Stimulated activated CD4-positive, alpha-beta T cell treated with anti-CD3 and anti-CD28 coated beads, TNF-alpha, amount 100 ng/mL, for 48 hours (primary cell): ENCODE measurements at places on chromosomes 12 and 14.

DNA sequence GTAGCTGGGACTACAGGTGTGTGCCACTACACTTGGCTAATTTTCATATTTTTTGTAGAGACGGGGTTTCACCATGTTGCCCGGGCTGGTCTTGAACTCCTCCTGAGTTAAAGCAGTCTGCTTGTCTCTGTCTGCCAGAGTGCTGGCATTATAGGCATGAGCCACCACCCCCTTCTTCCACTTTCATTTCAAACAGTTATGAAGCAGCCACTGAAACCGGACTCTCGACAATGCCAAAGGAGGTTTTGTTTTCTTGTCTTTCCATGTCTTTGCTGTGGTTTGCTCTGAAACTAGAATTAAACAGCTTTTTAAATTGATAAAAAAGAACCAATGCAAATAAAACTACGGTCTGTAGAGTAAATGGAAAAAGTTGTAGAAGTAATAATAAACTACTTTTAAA, 30.4 kb downstream of the RAP1B start:
- peak; percentile 20 for DNase-seq

GRCh38 chr12:53775478-53776145, 23.8 kb upstream of the CISTR start:
- no peak for DNase-seq

DNA sequence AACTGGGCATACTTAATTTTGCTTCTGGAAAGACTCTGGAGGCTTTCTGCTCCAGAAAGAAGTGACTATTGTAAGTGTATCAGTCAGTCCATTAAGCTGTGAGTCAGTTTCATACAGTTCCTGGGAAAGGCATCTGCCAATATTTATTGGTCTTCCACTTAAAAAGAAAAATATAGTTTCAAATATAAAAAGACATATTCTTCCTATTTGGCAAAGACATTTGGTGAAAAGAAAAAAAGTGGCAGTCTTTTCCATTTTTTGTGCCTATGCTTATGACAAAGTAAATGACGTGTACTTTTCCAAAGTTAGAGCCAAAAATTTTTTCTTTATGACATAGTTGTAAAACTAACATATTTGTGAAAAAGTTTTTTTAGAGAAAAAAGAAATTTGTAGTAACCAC, 12.3 kb downstream of the TMEM30B start:
- DNase-seq, result no peak

DNA sequence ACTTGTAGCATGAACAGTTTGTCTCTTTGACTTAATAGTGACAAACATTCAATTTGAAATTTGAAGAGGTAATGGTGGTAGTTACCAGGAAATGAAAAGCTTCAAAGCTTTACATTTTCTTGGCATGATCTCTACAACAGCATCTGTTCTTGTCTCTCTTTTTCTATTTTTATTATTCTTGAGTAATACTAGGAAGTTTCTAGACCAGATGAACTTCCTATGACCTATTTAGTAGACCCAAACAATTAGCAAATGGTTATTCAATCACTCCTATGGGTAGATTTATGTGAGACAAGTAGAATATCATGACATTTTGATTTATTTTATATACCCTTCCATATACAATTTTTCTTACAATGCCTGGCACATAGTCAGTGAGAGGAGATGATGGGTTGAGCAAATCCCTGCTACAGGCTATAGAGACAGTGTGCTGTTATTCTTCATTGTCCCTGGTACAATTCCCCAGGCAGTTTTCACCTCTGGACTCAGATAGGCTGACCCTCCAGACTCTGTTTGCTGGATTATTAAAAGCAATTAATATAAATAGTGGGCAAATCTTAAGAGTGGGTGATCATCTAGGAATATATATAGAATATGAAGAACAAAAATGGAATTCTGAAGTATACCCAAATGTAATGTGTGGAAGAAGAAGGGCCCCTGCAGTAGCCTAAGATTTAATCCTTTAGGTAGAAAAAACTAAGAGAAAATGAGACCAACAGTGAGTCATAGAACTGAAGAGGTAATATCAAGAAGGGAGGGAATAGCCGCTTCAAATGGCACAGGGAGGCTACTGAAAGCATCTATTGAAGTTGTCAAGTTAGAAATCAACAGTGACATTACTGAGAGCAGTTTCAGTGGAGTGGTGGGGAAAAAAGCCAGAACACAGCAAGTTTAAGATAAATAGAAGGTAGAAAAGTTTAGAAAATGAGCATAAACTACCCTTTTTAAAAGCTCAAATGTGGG, 512.0 kb downstream of the FOXG1 start:
- DNase-seq, result no peak

GRCh38 chr12:76478045-76478444, 81.5 kb downstream of the OSBPL8 start:
- no peak for DNase-seq

- no peak for DNase-seq
Observed at GRCh38 chr14:78997811-78998210, 827.6 kb downstream of the NRXN3 start.

- no peak for DNase-seq
Observed at GRCh38 chr12:25051171-25051570, 102.3 kb upstream of the BCAT1 start.

- DNase-seq, result no peak
Observed at GRCh38 chr12:100234591-100235304, 32.1 kb downstream of the DEPDC4 start.

DNA sequence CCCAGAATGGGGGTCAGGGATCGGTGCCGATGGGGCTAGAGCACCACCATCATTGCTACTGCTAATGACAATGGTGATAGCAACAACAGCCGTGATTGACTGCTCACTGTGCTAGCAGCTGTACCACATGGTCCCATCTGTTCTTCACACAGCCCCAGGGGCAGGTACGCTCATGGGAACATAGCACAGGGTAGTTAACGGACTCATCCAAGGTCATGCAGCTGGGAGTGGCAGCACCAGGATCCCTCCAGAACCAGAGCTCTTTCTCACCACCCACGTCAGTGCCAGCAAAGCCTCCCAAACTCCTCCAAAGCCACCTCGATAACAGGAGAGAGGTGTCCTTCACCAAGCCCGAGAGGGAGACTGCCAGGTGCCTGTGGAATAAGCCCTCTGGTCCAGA, 11.2 kb upstream of the DYNC1H1 start:
- no peak for DNase-seq

GRCh38 chr12:62618930-62619329, 152.3 kb downstream of the MON2 start:
- no peak for DNase-seq

DNA sequence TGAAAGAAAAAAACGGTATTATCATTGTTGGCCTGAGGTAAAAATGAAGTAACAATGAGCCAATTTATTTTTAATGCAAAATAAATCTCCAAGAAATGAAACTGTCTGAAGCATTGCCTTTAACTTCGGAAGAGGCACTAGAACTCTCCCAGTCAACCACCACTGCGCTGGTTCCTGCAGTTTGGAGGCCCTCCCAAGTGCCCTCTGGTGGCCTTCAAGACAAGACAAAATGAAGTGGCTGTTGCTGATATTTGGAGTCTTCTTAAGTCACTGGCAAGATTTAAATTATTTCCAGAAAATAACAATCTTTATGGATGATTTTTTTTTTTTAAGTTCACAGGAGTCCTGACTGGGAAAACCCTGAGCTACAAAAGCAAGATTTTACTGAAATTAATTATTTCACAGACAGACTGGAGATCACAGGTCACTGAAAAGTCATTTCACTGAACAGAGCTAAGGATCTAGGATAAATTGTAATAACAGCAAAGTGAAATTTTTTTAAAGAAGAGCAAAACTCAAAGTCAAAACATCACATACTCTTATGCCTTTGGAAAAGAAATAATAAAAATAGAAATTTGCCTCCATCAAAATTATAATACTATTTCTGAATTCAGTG, 58.2 kb downstream of the DICER1 start:
- DNase-seq, result no peak

GRCh38 chr14:100106250-100107112, 41.3 kb downstream of the EVL start:
- DNase-seq, result peak; percentile 58

DNA sequence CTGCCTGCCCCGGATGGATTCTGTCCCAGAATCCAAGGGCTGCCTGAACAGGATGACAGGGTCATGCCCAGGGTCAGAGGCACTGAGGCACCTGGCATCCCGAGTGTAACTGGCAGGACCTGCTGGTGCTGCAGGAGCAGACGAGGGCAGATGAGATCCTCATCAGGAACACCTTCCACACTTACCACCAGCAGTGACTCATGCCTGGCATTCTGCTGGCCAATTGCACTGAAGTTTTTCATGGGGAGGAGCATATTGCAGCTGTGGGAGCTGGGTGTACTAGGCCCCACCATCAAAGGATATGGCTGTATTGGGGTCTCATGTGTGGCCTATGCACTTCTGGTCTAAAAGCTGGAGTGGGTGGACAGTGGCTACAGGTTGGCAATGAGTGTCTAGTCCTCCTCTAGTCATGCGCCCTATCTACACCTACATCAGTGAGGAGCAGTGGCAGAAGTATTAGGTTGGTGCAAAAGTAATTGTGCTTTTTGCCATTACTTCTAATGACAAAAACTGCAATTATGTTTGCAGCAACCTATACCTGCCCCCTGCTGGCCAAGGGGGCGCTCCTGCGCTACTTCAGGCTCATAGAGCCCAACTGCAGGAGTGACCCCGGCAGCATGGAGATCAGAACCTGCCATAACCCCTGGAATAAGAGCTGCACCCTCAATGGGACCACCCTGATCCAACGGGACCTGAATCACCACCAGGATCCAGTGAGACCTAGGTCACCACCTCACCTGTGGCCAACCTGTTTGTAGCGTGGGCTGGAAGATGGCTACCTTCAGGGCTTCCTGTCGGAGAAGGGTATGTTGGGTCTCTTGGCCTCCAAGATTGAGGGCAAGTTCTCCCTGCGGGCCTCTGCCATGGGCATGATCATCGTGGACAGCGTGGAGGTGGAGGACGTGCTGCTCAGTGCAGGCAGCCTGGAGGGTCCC, 8.0 kb upstream of the C12orf42 start:
- DNase-seq, result peak; percentile 23

- DNase-seq, result no peak
Observed at GRCh38 chr12:65409726-65410125, 131.2 kb downstream of the MSRB3 start.

DNA sequence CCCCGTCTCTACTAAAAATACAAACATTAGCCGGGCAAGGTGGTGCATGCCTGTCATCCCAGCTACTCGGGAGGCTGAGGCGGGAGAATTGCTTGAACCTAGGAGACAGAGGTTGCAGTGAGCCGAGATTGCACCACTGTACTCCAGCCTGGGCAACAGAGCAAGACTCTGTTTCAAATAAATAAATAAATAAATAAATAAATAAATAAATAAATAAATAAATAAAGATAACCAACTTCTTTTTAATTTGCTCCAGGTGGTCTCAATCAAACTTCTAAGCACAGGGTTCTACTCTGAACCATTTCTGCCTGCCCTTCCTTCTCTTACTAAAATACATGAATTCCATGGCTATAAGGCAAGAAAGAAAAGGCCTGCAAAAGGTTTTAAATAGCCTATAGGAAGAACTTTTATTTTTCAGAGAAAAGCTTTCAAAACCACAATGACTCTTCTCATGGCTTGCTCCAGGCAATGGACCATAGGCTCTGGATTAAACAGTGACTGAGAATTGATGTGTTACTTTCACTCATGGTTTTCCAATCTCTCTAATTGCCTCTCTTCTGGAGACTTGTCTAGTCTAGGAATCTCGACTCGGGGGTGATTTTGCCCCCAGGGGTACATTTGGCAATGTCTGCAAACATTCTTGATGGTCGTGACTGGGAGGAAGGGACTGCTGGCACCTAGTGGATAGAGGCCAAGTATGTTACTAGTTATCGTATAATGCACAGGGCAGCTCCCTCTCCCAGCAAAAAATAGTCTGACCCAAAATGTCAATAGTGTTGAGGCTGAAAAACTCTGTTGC, 14.4 kb downstream of the IGF1 start:
- no peak for DNase-seq

DNA sequence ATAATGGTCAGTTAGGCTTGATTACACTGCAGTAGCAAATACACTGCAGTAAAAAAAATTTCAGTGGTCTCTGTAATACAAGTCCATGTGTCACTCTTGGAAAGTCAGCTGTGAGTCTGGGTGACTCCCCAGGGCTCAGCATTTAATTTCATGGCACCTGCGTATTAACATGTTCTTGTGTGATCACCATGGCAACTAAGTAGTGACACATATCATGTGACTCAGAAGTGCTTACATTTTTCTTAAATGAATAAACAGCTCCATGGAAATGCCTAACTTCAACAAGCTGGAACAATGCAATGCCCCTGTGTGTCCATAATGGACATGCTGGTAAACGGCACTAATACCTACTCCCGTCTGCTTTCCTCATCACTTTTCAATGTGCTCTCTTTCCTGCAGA, 88.5 kb upstream of the ANO4 start:
- DNase-seq, result no peak

GRCh38 chr12:57000393-57000792, 6.0 kb downstream of the ZBTB39 start:
- no peak for DNase-seq

GRCh38 chr12:130922511-130922953, 31.2 kb upstream of the ADGRD1 start:
- DNase-seq, result no peak

GRCh38 chr12:71755146-71755892, 656 bp downstream of the RAB21 start:
- DNase-seq, result peak; percentile 27

DNA sequence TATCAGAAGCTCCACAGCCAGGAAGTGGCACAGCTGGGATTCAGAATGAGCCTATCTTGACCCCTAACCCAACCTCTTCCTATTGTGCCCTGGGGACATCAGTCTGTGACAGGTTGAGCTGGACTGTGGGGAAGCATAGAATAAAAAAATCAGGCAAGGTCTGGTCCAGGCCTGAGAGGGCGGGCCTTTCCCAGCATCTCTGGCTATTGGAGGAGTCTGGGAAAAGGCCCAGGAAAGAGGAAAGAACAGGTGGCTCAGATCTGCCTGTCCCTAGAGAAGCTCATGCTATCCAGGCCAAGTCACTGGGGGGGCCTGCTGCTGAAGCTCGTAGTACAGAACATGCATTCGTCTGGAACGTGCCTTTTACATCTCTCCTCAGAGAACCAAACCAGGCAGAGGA, 100.5 kb downstream of the PPM1H start:
- no peak for DNase-seq

DNA sequence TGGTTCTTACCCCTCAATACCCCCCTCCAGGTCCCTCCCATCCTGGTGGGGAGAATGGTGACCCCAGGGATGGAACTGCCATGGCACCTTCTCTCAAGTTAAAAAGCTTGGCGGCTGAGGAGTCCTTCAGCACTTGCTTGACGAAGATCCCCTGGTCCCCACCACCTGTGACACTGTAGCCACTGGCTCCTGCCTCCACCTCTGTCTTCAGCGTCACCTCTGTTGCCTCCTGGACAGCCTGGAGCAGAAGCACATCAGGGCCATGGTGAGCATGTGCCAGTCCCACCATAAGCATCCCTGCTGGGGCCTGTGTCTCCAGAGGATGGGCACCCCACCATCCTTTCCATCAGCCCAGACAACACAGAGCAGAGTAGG, 22.8 kb downstream of the AHNAK2 start:
- no peak for DNase-seq

DNA sequence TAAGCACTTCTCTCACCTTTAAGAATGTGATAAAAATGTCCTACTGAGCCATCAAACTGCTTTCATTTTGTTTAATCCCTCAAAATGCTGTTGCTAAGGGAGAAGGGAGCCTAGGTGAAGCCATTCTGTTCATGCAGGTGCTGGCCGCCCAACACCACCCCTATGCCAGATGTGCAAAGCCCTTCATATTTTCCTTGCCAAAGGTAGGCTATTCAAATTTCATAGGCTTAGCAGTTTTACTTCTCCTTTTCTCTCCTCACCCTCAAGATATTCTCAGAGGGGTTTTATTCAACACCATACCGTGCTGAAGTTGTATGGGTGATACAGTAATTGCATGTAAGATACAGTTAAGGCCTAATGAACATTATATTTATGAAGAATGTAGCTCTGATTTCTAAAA, 461.7 kb downstream of the GXYLT1 start:
- DNase-seq, result no peak
